Activated CD4-positive, alpha-beta T cell treated with anti-CD3 and anti-CD28 coated beads, Interleukin-2, amount 50 U/mL, for 24 hours (primary cell): ENCODE measurements at places on chromosomes 16 and 17.

- DNase-seq = no peak
These were observed 5.2 kb downstream of the KCNG4 start for GRCh38 chr16:84234321-84235241.

GRCh38 chr17:7294614-7295153 lies at the start of gene YBX2:
YBX2 (minus strand) TSS chr17:7294639; CDS start chr17:7294500, 139 bp downstream.
- peak; percentile 38 for DNase-seq

- no peak for DNase-seq
These were observed 10.8 kb upstream of the SLC38A7 start for GRCh38 chr16:58695368-58695767.

- DNase-seq = peak; percentile 95
These were observed at the start of gene ACLY for GRCh38 chr17:41918314-41919164. ACLY (minus strand) TSS chr17:41918951; CDS start chr17:41913873, 5,078 bp downstream.

DNA sequence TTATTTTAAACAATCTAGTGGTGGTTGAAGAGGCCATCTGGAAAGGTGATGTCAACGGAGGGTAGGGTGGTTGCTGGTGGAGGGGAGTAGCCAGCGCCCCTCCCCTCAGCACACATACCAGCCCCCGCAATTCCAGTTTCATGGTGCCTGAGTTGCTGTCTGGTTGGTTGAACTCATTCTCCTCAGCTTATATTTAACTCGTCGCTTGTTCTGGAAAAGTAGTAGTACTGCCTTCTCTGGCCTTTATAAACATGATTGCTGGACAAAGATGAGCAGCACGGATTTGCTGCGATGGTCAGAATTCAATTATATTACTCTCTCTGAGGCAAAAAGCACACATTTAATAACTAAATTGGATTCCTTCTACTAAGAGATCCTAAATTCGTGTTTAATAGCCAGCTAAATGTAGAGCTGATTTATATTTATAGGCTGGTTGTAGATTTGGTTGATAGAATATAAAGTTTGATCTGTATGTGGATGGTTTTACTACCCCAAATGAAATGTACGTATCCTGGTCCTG lies 238.0 kb upstream of the TBX2 start:
- DNase-seq = no peak

DNA sequence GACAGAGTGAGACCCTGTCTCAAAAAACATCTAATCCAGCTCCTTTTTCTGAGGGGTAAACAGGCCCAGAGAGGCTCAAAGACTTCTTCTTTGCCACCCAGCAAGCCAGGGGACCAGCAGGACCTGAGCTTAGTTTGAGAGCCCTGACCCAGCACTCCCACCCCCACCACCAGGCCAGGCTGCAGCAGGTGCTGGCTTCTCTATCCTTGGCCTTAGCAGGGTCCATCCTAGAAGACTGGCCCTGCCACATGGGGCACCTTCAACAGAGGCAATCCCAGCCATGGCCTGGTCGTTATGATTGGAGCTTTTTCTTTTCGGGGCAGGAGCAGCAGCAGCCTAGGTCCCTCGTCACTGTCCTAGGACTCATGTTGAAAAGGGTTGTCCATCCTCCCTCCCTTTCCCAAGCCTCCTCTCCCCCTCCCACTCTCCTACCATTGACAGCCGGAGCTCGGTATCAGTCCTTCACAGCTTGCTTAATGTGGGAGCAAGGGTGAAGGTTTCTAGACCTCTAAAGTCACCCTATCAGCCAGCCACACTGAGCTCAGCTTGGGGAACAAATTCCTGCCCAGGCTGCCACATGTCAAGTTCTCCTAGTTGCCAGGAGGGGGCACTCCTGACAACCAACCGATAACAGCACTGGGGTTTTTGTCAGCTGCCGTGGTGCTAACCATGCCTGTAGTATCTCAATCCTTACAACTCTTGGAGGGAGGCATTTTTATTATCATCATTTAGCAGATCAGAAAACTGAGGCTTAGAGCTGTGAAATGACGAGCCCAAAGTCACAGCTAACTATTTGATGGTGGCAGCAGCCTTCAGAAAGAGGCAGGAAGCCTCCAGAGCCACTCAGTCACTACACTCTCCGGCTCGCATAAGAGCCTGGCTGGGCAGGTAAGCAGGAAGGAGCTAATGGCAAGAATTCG lies 11.2 kb downstream of the MRPL27 start:
- DNase-seq = peak; percentile 51

- DNase-seq = no peak
These were observed 20.5 kb upstream of the FAAP100 start for GRCh38 chr17:81572563-81573168.

GRCh38 chr16:69564845-69565670 lies 708 bp upstream of the NFAT5 start:
- DNase-seq = no peak

- DNase-seq = no peak
These were observed 3.2 kb downstream of the FOXC2 start for GRCh38 chr16:86569701-86570447.

DNA sequence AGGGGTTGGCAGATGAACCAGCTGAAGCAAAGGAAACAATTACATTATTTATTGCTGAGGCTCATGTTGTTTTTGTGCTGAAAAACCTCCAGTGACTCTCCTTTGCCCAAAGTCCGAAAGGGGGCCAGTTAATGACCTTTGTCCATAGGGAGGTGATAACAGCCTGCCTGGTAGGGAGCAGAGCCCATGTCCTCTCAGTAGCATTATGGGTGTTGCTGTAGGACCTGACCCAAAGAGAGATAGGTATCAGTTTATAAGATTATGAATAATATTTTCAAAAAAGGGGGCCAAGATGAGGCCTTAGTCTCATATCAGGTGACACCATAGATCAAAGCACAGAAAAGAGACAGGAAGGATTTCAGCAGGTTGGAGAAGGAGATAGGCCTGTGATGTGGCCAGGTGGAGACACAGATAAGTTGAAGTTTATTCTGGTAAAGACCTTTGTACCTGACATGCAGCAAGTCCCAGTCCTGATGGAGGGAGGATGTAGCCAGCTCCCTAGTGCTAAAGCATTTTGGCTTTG lies 55.1 kb downstream of the CENPV start:
- no peak for DNase-seq

DNA sequence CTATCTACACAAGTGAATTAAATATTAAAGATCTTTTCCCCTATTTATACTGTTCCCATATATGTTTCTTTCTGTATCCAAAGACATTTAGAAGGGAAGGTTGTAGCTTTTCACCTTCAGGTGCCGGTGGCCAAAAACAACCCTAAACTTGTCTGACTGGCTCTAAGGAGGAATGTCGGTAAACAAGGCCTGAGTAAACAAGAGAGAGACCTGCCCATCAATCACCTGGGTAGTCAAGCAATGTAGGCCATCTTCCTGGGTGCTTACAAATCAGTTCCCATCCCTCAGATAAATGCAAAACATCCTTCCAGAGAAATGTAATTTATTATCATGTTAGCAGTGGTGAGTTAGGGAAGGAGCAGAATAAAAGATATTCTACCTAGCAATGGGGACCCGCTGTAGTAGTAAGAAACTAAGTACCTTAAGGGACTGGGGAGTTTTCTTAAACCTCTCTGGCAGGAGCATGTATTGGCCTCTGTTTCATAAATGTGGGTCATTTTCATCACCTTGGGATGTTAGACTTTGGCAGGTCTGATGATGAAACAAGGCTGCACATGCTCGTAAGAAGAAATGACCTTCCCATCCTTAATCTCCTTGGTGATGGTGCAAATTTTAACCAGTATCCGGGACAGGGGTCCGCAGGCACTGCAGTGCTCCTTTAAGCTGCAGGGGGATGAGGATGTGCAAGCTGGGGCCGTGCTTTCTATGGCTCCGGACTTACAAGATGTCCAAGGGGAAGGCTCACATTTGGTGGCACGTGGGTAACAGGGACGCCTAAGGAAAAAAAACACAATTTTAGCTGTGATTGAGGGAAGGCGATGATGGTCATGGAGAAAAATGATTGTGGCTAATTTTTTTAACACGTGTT lies 8.4 kb downstream of the KRT39 start:
- no peak for DNase-seq

GRCh38 chr16:4272114-4272956 lies 488 bp downstream of the TFAP4 start:
- no peak for DNase-seq

DNA sequence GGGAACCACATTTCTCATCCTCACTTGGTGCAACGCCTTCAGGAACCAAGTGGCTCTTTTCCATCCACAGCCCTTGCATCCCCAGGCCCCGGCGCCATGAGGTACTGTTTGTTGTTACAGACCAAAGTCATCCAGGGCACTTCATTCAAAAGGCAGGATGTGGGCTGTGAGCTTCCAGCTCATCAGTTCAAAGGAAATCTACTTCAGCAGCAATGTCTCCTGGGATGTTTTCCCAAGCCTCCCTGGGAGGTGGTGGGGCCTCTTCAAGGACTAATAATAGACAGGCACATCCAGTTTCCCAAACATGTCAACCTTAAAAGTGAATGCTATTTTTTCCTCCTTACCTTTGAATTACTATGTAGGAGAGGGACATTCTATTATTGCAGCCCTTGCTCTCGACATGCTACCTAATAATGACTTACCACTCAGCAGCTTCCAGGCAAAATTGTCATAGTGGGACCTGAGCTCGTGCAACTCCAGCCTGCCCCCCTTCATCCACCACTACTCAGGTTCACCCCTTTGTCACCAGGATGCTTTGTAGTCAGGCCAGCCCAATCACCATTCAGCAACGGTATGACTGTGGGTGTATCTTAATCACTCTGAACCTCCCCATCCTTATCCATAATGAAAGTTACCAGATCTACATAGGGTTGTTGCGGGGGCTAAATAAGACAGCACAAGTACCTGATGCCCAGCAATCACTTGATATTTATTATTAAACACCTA lies 1.7 kb upstream of the PRKCB start:
- DNase-seq = no peak

GRCh38 chr16:8622315-8622656 lies 788 bp downstream of the METTL22 start:
- DNase-seq = no peak

GRCh38 chr16:27547134-27547533 lies 2.6 kb downstream of the GTF3C1 start:
- DNase-seq = no peak

- no peak for DNase-seq
These were observed 61.1 kb downstream of the PECAM1 start for GRCh38 chr17:64329588-64329987.

DNA sequence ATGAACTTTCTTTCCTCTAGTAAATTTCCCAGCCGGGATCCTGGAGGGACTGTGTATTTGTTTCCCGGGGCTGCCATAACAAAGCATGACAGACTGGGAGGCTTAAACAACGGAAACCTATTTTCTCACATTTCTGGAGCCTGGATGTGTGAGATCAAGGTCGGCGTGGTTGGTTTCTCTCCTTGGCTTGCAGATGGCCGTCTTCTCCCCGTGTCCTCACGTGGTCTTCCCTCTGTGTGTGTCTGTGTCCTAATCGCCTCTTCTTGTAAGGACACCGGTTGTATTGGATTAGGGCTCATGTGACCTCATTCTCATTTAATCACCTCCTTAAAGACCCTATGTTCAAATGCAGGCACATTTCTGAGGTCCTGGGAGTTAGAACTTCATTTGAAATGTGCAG lies 22.0 kb upstream of the USP10 start:
- no peak for DNase-seq

GRCh38 chr16:62816971-62817519 lies 780.8 kb upstream of the CDH8 start:
- no peak for DNase-seq
